Stimulated activated CD4-positive, alpha-beta T cell treated with anti-CD3 and anti-CD28 coated beads, Interleukin-15, amount 100 ng/mL, for 1 hour (primary cell): ENCODE measurements at places on chromosomes 4 and X.

- DNase-seq = no peak
These were observed 2141.9 kb upstream of the AGA start for GRCh38 chr4:179584101-179584500.

DNA sequence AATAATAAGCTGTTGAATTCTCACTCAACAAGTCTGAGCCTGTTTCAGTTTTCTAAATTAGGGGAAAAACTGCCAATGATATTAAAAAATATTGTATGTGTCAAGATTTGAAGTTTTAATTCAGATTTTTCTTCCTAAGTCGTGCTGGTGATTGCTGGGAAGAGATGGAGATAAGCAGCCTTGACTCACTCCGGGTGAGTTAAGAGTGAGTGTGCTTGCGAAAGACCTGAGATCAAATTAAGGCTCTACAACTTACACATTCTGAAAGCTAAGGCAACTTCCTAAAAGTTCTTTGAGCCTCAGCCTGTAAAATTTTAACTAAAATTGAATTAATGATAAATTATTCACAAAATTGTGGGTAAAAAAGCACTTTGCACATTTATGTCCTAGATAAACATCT lies 1441.2 kb downstream of the PCDH7 start:
- DNase-seq = no peak

DNA sequence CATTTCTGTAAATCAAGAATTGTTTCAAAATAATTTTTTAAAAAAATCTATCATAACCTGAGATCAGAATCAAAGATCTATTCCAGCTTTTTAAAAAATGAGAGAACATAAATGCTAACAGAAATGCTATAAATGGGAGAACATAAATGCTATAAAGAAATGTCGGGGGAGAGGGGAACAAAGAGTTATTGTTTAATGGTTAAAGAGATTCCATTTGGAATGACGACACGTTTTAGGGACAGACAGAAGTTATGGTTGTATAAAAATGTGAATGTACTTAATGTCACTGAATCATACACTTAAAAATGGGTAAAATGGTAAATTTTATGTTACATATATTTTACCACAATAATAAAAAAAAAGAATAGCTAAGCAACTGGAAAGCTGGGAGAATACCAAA lies 127.1 kb downstream of the ATRX start:
- DNase-seq = no peak

DNA sequence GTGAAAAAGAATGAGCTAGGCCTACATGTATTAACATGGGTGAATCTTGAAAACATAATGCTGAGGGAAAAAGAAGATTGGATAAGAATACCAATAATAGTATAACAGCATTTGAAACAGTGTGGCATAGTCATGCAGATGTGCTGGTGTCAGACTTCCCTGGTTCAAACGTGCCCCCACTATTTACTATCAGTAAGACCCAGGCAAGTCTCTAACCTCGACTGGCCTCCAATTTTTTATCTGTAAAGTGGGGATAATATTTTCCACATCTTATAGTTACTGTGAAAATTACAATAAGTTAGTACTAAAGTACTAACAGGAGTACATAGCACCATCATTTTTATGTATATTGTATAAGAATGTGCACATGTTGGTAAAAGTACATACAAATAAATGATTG lies 17.0 kb upstream of the SLAIN2 start:
- DNase-seq = no peak

- no peak for DNase-seq
These were observed 38.1 kb downstream of the GPR174 start for GRCh38 chrX:79182616-79183015.

- no peak for DNase-seq
These were observed 72.2 kb upstream of the RBPJ start for GRCh38 chr4:26248647-26249046.

DNA sequence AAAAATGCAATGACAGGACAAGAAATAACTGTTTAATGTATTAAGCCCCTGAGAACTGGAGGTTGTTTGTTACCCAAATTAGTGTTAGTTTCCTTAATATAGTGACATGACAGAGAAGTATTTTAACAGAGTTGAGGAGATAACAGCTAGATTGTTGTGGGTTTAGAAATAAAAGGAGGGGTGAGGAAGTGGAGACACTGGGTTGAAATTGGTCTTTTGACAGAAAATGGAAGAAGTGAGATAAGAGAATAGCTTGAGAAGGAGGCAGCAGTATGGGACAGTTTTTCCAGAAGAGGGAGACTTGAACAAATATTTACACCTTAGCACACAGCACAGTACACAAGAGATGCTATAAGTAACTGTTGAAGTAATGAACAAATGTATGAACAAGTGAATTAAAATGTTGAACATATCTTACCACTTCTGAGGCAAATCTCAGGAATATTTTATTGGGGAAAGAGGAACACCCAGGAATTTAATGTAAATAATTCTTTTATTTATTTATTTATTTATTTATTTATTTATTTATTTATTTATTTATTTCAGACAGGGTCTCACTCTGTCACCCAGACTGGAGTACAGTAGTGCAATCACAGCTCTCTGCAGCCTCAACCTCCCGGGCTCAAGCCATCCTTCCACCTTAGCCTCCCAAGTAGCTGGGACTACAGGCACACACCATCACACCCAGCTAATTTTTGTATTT lies 58.0 kb upstream of the EGFL6 start:
- DNase-seq = no peak

DNA sequence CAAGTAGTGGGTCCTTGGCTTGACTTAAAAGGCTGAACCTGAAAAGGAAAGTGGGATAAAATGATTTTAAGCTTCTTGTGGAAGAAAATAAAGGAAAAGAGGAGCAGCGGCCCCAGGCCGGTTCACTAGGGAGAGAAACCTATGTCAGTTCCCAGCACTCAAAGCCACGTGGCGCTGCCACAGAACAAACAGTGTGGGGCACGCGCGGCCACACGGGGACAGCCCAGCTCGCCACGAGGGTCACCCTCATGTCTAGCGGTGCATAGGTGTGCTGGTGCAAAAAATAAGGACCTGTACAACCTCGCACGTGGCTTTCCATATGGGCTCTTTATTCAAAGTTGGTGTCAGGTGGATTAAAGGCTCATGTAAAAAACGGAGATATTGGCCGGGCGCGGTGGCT lies 17.1 kb downstream of the MSANTD1 start:
- DNase-seq = no peak

GRCh38 chr4:25500626-25501316 lies 123.7 kb downstream of the ANAPC4 start:
- DNase-seq = no peak

GRCh38 chr4:155353923-155354540 lies 22.7 kb downstream of the MAP9 start:
- no peak for DNase-seq

- DNase-seq = no peak
These were observed 197.1 kb upstream of the GIMD1 start for GRCh38 chr4:106565727-106566126.

DNA sequence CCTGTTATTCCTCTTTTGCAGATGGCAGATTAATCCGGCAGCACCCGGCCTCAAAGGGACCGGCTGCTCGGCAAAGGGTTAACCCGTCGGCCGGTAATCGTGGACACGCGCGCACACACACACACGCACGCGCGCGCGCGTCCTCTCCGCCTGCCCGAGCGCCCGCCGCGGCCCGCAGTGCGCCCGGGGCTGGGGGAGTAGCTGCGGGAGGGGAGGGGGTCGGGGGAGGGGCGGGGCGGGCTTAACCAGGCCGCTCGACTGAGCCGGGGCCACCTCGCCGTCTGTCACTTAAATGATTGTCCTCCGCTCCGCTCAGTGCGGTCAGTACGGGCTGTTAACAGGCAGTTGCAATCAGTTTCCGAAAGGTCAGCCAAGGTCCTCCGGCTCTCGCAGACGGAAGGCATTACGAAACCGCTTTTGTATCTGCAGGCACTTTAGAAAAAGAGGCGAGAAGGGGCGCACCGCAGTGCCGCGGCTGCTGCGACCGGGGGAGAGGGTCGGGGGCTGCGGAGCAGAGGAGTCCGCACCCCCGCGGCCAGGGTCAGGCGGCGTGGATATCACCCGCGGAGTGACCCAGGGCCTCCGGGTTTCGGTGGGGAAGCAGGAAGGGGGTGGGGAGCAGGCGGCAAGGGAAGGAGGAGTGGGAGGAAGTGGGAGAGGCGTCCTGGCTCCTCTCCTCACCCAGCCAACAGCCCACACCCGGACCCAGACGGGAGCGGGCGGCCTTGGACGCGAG lies 57.3 kb upstream of the BCOR start:
- no peak for DNase-seq

- no peak for DNase-seq
These were observed 29.0 kb downstream of the CNOT6L start for GRCh38 chr4:77790146-77790545.

GRCh38 chr4:110632506-110633357 lies 9.9 kb upstream of the PITX2 start:
- no peak for DNase-seq

DNA sequence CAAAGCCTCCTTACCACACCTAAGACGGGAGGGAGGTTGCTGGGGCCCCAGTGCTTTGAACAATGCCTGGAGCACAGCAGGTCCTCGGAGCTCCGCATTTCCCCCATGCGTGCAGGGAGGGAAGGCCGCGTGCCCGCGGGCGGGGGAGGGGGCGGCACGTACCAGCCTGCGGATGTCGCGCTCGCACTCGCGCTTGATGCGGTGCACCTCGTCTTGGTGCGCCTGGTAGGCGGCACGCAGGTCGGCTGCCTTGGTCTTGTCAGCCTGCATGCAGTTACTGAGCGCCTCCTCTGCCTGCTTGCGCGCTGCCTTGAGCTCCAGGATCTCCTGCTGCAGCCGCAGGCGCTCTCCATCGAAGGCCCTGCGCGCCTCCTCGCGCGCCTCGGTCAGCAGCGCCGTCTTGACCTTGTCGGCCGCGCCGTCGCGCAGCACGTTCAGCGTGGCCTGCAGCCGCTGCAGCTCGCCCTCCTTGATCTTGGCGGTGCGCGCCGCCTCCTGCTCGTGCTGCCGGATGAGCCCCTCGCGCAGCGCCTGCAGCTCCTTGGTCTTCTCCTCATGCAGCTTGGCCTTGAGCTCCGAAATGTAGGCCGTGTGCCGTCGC lies 87.2 kb upstream of the C4orf50 start:
- no peak for DNase-seq

- DNase-seq = no peak
These were observed 58.0 kb downstream of the VGLL1 start for GRCh38 chrX:136589966-136590365.

- no peak for DNase-seq
These were observed 139.0 kb downstream of the ADAMTS3 start for GRCh38 chr4:72430050-72430449.

GRCh38 chrX:41596596-41596995 lies 92.2 kb upstream of the GPR34 start:
- no peak for DNase-seq

DNA sequence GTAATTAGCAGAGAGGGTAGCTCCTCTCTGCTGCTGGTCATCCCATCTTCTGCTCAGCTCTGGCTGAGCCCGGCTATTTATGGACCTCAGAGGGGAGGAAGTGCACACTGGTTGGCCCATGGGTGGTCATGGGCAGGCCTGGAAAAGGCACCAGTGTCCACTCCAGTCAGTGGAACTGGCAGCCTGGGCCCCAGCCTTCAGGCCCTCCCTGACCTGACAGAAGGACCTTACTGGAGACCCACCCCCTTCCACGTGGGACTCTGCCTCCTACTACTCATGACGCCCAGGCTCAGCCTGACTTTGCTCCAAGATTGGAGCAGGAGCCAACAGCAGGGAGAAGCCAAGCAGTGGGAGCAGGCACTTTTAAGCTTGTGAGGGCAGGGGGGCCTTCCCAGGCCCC lies 8.0 kb upstream of the ART3 start:
- no peak for DNase-seq

DNA sequence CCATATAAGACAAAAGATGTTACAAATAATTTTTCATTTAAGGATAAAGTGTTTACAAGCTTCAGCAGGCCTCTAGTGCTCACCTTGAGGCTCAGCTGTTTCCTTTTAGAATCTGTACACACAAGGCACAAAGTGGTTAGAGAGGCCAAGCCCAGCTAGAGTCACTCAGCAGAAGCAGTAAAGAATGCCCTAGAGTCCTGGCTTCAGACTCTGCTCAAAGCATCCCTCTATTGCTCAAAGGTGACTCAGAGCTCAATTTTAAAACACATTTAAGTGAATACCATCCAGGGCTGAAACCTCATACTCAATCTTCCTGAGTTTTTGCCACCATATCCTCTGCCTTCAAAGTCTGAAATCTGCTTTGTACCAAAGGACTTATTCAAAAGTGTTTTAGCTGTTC lies 22.6 kb upstream of the PHF8 start:
- no peak for DNase-seq

DNA sequence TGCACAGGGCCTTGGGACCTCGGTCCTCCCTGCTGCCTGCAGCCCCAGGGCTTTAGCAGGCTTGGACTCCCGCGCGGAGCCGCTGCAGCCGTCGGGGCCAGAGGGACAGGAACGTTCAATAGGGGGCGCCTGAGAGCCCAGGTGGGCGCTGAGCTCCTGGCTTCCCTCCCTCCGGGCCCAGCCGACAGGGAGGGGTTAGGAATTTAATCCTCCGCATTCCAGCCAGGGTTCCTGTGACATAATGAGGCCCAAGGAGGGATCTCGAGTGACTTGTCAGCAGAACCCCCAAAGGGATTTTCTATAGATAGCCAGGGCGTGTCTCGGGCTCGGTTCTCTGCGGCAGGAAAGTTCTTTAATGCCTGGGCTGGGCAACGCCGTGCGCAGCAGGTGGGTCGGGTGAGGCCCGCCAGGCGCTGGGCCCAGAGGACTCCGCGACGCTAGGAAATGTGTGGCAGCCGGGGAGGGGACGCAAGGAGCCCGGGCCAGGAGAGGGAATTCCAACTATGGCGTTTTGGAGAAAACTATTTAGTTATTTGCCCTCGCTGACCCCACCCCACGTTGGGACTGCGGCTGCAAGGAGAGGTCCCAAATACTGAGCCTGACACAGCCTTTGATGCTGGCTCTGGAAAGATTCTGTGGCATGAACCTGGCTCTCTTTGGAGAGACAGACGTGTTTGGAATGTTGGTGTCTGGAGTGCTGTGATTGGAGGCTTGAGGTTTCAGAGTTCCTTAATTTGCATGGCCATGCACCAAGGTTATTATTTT lies 285.2 kb upstream of the GATB start:
- DNase-seq = no peak

DNA sequence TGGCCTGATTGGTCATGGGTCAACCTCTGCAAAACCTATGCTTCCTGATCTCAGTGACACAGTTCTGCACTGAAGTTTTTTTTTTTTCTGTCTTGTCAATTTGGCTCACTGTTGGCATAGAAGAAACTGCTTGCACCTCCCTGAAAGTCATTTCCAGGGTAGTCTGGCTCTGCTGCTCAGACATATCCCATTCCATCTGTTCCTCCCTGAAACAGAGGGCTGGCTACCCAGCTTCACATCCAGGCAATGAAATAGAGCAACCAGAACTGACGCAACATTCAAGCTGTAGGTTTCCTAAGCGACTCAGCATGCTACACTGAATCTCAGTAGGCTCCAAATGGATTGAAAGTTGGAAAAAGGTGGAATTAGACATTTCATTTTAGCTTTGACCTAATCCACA lies 176.8 kb upstream of the MBNL3 start:
- no peak for DNase-seq
